Esophagus muscularis mucosa (tissue), 4 donors: ENCODE measurements at places on chromosomes 5 and 9. TPM values are rescaled to one million over a fixed set of nuclear protein-coding genes. Genes with fewer than 3 reads are reported as not detected.

DNA sequence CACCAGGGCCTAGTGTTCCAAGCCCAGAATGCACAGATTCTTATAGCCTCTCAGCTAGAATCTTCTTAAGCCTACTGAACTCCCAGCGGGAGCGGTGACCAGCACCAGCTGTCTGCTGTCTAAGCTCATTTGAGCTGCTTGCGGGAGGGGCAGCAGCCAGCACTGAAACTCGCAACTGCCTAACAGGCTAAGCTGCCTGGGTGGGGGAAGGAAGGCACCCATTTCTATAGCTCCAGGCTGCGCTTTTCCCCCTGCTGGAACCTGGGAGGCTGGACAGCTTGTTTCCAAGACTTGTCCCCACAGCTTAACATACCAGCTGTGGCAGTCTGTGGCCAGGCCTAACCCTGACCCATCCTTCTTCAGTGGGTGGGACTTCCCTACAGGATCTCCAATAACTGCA lies 512.9 kb downstream of the EFNA5 start:
- H3K27ac ChIP-seq = no peak overlapping the region
- no peaks in the 10 kb centered on the region for H3K4me1 ChIP-seq
- no peak for DNase-seq
- no peaks in the 10 kb centered on the region for H3K27me3 ChIP-seq
- no peaks in the 10 kb centered on the region for H3K36me3 ChIP-seq

NXNL2 gene
- 1.2 TPM for total RNA-seq

- DNase-seq = no peak
- H3K27ac ChIP-seq = no peak overlapping the region
- no peak overlapping the region for H3K4me3 ChIP-seq
- H3K27me3 ChIP-seq = peaks cover 5% of the 10 kb centered on the region
These were observed 4.9 kb downstream of the FRMD3 start for GRCh38 chr9:83533296-83533695.

DNA sequence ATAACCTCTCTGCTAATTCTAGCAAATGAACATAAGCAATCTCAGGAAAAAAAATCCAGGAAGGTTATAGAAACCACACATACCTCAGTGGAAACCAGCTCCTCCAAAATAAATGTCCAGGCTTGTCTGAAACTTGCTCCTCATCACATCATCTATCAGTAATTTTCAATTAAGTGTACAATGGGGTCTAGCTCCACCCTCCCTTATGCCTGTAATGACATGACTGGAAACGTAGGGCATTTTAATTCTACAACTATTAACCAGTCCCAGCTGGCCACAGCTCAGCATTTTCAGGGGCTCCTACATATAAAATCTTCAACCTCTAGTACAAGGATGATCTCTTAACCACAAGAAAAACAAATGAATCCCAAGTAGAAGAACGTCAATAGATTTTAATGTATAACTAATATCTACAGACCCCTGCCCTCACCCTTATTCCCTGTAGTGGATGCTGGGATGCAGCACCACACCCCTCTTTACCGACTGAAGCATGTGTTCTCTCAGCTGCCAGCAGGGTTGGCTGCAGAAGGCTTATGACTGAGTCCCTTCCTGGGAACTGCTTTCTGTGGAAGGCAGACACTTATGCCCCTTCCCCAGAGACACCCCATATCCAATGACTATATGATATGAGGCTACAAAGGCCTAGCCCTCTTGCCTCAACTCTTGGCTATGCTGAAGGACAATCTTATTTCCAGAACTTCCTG lies 6.8 kb downstream of the TSSK1B start:
- H3K36me3 ChIP-seq = no peaks in the 10 kb centered on the region
- H3K4me1 ChIP-seq = no peaks in the 10 kb centered on the region
- no peak for DNase-seq
- H3K27me3 ChIP-seq = no peaks in the 10 kb centered on the region
- H3K27ac ChIP-seq = no peak overlapping the region

DNA sequence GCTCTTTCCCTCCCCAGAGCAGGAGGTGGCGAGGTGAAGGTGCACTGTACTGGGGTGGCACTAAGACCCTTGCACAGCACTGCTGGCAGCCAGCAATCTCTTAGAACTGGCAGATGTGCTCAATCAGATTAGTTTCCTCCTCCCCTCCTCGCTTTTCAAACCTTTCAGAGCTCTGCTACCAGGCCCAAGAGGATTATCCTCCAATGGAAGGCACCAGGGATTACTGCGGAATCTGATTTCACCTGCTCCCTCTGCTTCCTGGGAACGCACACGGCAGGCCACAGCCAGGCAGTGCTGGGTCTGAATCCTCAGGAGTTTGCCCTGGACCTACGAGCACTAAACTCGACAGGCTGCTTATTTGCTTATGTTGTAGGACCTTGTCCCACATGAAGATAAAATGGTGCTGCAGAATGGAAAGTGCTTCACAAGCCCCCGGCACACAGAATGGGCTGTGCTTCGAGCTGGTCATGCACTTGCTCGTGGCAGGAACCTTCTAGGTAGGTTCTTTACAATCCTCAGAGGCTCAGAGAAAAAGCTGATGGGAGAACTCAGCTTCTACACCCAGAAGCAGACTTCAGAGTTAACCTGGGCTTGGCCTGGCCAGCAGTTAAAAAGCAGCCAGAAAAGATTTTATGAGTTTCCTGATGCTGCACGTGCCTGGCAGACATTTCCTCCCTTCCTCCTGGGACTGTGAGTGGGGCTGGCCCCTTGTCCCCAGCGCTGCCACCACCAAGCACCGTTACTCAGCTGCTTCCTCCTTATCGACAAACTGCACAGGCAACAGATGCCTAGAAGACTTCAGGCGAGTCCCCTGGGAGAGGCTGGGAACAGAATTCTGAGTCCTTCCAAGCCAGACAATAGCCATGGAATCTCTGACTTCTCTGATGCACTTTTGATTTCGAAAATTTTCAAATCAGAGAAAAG lies 33.1 kb downstream of the FABP6 start:
- no peaks in the 10 kb centered on the region for H3K27me3 ChIP-seq
- no peaks in the 10 kb centered on the region for H3K4me1 ChIP-seq
- no peak for DNase-seq
- no peak overlapping the region for H3K4me3 ChIP-seq

- H3K36me3 ChIP-seq = no peaks in the 10 kb centered on the region
- H3K27ac ChIP-seq = no peak overlapping the region
- no peaks in the 10 kb centered on the region for H3K27me3 ChIP-seq
- no peak overlapping the region for H3K4me3 ChIP-seq
- DNase-seq = peak; percentile 57
These were observed 278.0 kb downstream of the DRD1 start for GRCh38 chr5:175166026-175166425.

- H3K4me1 ChIP-seq = no peaks in the 10 kb centered on the region
- H3K27me3 ChIP-seq = peaks cover 7% of the 10 kb centered on the region
- DNase-seq = no peak
- H3K4me3 ChIP-seq = no peak overlapping the region
These were observed 145.4 kb downstream of the KCTD16 start for GRCh38 chr5:144315994-144316634.

DNA sequence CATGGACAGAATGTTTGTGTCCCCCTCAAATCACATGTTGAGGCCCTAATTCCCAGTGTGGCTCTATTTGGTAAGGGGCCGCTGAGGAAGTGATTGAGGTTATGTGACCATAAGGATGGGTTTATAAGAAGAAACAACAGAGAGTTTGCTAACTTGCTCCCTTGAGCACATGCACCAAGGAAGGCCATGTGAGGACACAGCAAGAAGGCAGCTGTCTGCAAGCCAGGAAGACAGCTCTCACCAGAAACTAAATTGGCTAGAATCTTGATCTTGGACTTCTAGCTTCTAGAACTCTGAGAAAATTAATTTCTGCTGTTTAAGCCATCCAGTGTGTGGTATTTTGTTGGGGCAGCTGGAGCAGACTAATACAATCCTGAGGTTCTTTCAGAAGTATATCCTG lies 35.2 kb upstream of the CDC42SE2 start:
- no peaks in the 10 kb centered on the region for H3K4me1 ChIP-seq
- no peak overlapping the region for H3K4me3 ChIP-seq
- H3K27me3 ChIP-seq = no peaks in the 10 kb centered on the region
- H3K36me3 ChIP-seq = no peaks in the 10 kb centered on the region

PDZD2 gene
- total RNA-seq = 12.9 TPM

DNA sequence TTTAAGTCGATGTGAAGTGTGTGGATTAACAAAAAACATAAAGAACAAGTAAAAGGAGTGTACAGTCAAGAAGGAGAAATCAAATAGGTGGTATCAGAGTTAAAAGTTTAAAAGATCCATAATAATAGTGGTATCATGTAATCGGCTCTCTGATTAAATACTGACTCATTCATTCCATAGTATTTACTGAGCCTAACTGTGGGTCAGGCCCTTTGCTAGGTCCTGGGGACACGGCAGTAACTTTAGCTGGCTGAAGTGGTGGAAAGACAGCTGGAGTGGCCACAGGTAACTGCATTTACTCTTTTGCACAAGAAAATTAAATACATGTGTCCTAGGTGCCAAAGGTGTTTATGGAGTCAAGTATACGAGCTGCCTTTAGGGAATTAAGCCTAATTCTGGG lies 124.0 kb downstream of the GNAQ start:
- H3K27me3 ChIP-seq = no peaks in the 10 kb centered on the region
- H3K4me3 ChIP-seq = no peak overlapping the region
- DNase-seq = no peak
- no peaks in the 10 kb centered on the region for H3K36me3 ChIP-seq

DNA sequence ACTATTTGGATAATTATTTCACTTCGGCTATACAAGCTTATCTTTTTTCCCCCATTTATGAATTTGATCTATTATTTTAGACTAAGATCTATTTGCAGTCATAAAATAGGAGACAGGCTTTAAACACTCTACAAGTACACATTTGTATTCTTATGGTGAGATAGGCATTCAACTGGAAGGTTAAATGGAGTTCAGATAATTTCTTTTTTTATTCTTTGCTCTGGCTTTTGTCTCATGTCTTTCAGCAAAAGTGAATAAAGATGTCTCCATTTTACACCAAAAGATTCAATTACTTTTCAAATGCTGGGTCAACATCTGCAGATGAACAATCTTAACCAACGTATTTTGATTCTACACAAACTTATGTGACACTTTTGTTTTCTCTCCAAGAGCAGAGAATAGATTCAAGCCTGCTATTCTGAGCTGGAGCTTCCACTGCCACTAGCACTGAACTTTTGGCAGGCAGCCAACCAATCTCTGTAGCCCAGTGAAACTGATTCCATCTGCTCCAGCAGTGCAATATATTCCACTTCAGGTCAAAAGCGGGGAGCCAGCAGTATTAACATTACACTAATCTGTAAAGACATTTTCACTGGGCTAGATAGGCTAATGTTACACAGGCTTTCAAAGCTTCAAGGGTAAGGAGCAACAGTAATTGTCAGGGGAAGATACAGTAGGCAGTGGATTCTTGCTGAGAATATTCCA lies 452.0 kb upstream of the ZNF608 start:
- no peak overlapping the region for H3K27ac ChIP-seq
- H3K27me3 ChIP-seq = no peaks in the 10 kb centered on the region
- no peak overlapping the region for H3K4me3 ChIP-seq
- no peaks in the 10 kb centered on the region for H3K36me3 ChIP-seq
- peaks cover 61% of the 10 kb centered on the region for H3K4me1 ChIP-seq
- DNase-seq = no peak

EMB gene
- 18.9 TPM for total RNA-seq

DNA sequence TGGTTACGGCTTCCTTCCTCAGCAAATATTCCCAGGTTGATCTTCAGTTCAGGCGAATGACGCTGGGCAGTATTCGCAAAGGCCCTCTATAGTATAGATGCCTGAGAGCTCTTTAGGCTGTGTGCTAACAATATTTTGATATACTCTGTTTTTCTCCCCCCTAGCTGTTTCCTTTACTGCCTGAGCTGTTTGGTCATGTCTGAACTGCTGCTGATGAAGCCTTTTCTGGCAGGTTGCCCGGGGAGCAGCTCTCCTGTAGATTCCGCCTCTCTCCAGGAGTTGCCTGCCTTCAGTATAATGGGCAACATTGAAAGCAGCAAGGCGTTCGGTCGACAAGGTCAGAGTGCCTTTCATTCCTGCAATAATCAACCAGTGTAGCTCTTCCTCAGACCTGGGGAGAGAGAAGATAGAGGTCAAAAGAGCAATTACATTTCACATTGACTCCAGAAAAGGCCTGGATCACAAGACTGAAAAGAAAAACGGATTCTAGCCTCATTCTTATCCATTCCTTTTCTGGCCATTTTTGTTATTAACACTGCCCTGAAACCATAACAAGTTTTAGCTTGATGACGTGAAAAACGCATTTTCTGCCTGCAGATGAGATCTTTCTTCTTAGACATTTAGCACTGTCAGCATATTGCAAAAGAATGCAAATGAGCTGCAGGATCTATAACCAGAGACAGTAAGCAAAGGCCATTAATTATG lies 60.1 kb upstream of the ZNF608 start:
- H3K27me3 ChIP-seq = no peaks in the 10 kb centered on the region
- peaks cover 14% of the 10 kb centered on the region for H3K4me1 ChIP-seq
- no peak overlapping the region for H3K4me3 ChIP-seq
- H3K27ac ChIP-seq = peak overlapping the region; percentile 19
- no peaks in the 10 kb centered on the region for H3K36me3 ChIP-seq

GRCh38 chr9:136686534-136686793 lies 793 bp downstream of the AGPAT2 start:
- no peak for DNase-seq
- peaks cover 56% of the 10 kb centered on the region for H3K4me1 ChIP-seq
- H3K27me3 ChIP-seq = no peaks in the 10 kb centered on the region
- peak overlapping the region; percentile 76 for H3K27ac ChIP-seq

DNA sequence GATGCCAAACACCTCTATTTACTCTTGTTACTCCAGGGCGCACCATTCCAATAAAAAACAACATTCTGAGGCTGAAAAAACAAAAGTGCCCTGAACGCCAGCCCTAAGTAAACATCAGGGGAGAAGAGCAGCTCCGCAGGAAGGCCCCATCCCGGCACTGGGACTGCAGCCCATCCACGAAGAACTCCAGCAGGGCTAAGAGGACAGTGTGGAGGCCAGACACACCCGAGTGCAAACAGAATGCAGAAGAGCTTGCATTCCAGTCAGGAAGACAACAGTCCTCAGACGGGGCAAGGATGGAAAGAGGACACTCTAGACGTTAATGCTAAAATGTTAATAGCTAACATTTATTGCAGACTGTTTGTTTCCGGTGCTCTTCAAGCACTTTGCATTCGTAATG lies 33.0 kb downstream of the FAM240B start:
- H3K27me3 ChIP-seq = no peaks in the 10 kb centered on the region
- H3K27ac ChIP-seq = no peak overlapping the region
- no peak for DNase-seq
- peaks cover 35% of the 10 kb centered on the region for H3K4me1 ChIP-seq

GDA gene
- not detected for total RNA-seq

ARSI gene
- total RNA-seq = 20.6 TPM

AFF4 gene
- total RNA-seq = 74.1 TPM

FAM120A gene
- 125 TPM for total RNA-seq

GRCh38 chr5:84603568-84604185 lies 219.0 kb upstream of the EDIL3 start:
- H3K4me1 ChIP-seq = no peaks in the 10 kb centered on the region
- H3K36me3 ChIP-seq = no peaks in the 10 kb centered on the region
- H3K4me3 ChIP-seq = no peak overlapping the region
- no peak for DNase-seq
- no peaks in the 10 kb centered on the region for H3K27me3 ChIP-seq

- no peak overlapping the region for H3K4me3 ChIP-seq
- H3K27ac ChIP-seq = peak overlapping the region; percentile 15
- H3K4me1 ChIP-seq = peaks cover 29% of the 10 kb centered on the region
- DNase-seq = no peak
- H3K36me3 ChIP-seq = peaks cover 14% of the 10 kb centered on the region
- H3K27me3 ChIP-seq = no peaks in the 10 kb centered on the region
These were observed 153.1 kb upstream of the OTULINL start for GRCh38 chr5:14428302-14429081.
